ENCODE measurements at places on chromosomes 1 and 21. TPM values are rescaled to one million over a fixed set of nuclear protein-coding genes. Genes with fewer than 3 reads are reported as not detected.
A peak's percentile ranks its signal among the peaks of the same experiment; 100 is the strongest.

DNA sequence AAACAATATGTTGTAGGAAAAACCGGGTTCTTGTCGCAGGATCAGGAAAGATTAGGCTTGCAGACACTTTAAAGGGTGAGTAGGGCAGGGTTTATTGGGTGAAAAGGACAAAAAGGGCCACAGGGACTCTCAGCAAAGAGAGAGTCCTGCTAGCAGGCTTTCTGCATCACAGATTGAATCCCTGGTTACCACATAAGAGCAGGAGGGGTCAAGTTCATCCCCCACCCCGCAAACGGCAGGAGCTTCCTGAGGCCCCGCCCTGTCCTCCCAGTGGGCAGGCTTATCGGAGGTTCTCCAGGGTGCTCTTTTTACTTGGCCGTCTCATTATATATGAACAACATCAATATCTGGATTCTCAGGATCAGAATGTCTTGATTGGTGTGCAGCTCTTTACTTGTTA lies 47.7 kb downstream of the SYCP1 start:
- DNase-seq, result no peak

DNA sequence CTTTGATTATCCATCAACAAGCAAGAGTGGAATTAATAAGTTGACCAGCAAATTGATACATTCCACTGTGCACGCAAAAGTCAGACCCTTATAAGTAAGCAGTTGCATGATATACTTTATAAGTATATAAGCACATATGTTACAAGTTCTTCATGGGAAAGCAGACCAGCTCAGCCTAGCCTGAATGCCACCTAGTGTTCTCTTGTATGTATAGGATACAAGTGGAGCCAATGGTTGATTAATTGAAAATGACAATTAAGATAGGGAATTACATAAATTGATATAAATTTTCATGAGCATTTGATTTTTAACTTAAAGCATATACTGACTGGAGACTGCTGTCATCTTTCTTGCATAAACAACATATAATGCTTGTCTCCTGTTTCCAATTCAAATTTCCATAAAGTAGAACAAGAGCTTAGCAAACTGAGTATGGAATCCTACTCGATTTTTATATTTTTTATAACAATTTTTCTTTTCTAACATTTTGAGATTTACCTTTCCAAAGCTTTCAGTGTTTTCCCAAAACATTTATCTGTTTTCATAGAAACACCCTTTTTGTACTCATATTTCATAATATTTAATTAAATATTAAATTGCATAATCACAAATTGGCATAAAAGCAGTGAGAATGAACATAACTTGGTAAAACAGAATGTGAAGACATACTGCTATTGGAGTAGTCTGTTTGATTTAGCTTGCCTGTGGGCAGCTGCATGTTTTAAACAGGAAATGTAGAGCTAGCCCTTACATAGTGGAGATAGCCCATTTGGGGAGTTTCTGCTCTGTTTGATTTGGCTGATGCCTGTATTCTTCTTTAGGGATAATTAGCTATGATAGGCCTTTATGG lies 62.8 kb downstream of the MAGI3 start:
- DNase-seq, result no peak

HSPG2 gene
- 116 TPM for total RNA-seq

GRCh38 chr21:36738489-36739126 lies 39.7 kb downstream of the SIM2 start:
- no peak for DNase-seq

DNA sequence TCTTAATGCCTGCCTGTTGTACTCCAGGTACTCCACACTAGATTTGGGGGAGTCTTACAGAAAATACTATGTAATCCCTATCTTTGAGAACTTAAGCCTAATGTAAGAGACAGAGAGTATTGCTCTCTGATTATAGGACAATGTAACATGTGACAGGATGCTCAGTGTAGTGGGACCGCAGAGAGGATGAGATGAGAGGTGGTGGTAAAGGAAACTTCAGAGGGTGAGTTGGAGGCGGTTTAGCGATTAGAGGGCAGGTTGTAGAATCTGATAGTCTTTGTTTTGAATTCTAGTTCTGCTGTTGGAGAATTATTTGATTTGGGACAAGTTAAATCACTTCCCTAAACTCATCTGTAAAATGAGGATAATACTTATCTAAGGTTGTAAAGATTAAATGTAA lies 5.4 kb downstream of the SOAT1 start:
- DNase-seq, result no peak

GRCh38 chr1:4317207-4317606 lies 337.2 kb upstream of the AJAP1 start:
- DNase-seq, result no peak

KRTAP13-2 gene
- not detected for total RNA-seq

DNA sequence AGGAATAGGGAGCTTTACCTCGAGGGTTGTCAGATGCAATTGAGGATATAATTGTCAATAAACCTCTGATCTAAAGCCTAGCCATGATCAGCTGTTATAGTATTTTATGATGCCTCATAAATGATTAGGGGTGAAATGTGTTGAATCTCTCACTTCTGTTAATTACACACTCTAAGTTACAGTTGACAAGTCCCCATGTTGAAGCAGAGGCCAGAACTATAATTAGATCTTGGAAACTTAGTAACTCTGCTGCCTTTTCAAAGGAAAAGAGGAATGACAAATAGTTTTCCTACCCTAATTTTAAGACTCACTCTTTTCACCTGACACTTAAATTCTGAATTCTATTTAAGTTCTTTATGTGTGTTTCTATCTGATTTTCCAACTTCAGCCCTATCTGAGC lies 33.8 kb downstream of the CCSAP start:
- DNase-seq, result no peak

F3 gene
- total RNA-seq, result 112 TPM

DNA sequence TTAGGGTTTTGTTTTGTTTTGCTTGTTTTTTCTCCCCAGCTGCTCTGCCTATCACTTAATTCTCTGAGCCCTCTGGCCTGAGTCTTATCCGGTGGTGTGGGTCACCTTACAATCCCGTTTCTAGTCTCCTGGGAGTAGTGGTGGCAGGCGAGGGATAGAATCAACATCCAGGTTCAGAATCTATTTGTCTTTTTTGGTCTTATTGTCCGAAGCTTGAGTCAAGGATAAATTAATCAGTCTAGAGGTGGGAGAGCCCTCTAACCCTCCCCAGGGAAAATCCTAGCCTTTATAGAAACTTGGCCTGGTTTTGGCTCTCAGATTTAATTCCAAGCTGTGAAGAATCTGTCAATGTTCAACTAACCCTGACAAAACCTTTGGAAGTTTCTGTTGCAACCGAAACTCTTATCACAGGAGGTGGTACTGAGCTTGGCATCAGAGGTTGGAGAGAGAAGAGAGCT lies 246.3 kb downstream of the FGGY start:
- no peak for DNase-seq

DNA sequence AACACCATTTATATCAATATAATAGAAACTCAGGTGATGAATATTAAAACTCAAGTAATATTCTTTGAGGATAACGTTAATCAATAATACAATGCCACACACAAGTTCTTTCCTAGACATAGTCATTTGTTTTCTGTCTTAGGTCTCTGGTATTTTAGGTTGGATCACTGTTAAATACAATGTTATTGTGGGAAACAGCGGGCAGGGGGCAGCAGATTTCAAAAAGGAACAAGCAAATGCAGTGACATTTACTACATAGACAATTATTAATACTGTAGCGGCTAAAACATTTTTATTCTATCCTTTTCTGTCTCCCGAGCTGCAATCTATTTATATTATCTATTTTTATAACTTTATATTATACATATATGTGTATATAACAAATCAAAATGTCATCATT lies 186.4 kb upstream of the ZNHIT6 start:
- peak; percentile 21 for DNase-seq

- no peak for DNase-seq
Measured at GRCh38 chr1:111723871-111724270, 15.3 kb downstream of the INKA2 start.

PRR9 gene
- total RNA-seq, result 1.3 TPM

GBP7 gene
- not detected for total RNA-seq

- no peak for DNase-seq
Measured at GRCh38 chr1:162357681-162358266, 18.9 kb downstream of the SPATA46 start.

ETV3 gene
- 28.8 TPM for total RNA-seq

GRCh38 chr1:7510389-7510931 lies 260.6 kb upstream of the VAMP3 start:
- no peak for DNase-seq

SPATA6 gene
- 38.4 TPM for total RNA-seq

DNA sequence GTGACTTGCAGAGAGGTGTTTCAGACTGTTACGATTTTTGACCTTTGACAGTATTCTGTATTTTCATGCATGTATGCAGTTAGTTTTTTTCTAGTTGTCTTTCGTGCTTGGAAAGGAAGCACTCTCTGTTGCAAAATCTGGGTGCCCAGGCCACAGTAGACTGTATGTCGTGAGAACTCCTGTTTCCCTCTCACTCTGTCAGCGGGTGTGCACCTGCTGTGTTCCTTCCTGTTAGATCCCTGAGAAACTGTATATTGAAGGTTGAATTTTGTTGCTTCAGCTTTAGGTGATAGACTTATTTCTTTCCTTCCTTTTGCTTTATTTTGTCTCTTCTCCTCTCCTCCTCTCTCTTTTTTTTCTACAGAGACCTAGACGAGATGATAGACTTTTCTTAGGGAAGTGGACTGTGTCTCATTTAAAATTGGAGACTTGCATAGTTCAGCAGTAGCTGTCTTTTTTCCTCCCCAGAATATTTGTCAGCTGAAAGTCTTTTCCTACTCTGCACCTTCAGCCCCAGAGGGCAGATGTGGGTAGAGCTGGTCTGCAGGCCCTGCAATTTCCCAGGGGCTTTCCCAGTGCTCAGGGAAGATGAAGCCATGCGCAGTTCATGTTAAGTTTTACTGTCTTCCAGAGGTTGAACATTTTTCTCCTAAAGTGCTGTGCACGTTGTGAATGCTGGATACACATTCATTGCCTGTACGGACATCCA lies 1.4 kb downstream of the TRAPPC10 start:
- no peak for DNase-seq

STUM gene
- 0.80 TPM for total RNA-seq

GRCh38 chr1:179728271-179728670 lies 14.8 kb upstream of the FAM163A start:
- no peak for DNase-seq

- peak; percentile 82 for DNase-seq
Measured at GRCh38 chr21:32412162-32413014, at the start of gene EVA1C. TSS of gene EVA1C (plus strand) at chr21:32412706. CDS start at chr21:32412854, 148 bp downstream.

- no peak for DNase-seq
Measured at GRCh38 chr1:174243451-174244000, 84.2 kb downstream of the RABGAP1L start.

- DNase-seq, result no peak
Measured at GRCh38 chr1:24776821-24777220, 31.6 kb downstream of the CLIC4 start.

DNA sequence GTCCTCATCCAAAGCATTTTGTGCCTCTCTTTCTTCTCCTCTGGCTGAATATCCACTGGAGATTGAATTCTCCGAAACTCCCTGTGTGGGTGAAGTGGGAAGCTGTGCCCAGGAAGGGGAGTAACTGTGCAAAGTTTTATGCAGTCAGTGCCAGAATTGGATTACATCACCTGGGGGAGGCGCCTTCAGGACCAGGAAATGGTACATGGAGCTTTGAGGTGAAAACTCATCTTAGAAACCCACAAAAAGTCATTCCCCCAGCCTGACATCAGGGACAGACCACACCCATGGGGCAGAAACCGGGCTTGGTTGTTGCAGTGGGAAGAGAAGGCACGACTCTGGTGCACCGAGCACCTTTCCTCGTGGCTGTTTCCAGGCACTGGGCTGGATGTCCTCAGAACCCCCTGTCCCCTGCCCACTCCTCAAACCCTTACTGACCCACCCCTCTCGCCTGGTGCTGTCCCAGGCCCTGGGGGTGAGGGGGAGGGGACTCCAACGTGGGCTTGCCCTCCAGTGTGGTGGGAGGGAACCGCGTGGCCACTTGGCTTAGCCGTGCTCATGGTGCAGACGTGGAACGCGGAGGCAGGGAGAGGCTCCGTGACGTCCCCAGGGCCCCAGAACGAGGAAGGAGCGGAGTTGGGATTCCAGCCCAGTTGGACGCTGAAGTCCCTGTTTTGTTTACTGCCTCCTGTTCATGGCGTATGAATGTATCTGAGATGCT lies 15.7 kb downstream of the TFF3 start:
- DNase-seq, result no peak

GJA5 gene
- total RNA-seq, result 2.5 TPM

GRCh38 chr21:32163386-32163785 lies 115.5 kb downstream of the MIS18A start:
- no peak for DNase-seq

C1orf94 gene
- total RNA-seq, result not detected

DNA sequence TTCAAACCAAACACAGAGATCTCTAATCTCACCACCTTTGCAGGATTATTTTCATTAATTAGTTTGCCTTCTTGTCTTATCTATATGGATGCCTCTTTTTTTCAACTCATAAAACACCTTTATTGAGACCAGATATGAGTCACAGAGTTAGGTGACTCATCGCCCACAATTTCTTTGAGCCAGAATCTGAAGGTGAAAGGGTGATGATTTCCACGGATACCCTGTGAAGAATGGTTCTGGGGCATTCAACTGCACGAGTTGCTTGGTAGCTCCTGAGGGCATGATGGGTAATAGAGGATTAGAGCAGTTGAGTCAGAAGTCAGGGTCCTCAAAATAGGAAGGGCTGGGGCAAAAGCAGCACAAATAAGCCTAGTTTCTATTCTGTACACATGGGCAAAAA lies 128.2 kb downstream of the TBX19 start:
- DNase-seq, result no peak

NUP210L gene
- total RNA-seq, result 0.07 TPM

SPRR1A gene
- total RNA-seq, result not detected

SUSD4 gene
- 80.5 TPM for total RNA-seq

ITGB2 gene
- total RNA-seq, result 46.2 TPM

PRKAA2 gene
- total RNA-seq, result 3.3 TPM

DNA sequence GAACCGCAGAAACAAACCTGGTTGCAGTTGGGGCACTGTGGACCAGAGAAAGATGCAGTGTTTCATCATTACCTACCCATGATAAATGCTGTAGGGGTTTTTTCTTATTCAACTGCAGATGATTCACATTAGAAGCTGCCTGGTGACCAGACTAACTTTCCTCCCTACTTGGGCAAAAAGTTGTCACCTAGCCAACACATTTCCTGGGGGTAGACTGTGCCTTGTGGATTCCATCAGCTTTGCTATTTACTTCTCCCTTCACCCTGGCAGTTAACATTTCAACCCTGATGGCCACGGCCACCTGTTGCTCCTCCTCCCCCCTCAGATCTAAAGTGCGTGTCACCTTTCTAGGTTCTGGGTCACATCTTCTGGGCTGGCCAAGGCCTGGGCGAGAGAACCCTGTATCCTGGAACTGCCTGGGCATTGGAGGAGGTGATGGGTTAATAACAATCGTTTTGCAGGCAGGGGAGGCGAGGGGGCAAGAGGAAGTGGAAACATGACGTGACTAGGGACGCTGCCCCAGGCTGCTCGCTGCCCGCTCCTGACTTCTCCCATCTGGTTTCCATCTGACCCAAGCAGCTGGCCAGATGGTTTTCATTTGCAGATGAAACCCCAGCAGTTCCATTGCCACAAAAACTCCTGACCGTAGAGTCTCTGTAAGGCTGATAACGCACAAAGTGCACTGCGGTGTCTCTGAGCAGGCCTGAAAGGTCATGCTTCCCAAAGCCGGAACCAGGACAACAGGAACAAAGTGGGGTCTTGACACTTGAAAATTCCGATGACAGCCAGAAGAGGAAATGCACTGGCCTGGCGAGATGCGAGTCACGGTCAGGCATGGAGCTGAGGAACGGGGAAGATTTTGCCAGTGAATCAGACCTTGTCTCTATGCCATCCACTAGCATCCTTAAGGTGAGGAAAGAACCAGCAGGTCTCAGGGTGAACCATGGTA lies 36.6 kb downstream of the CAPZB start:
- DNase-seq, result peak; percentile 58

OR2G6 gene
- total RNA-seq, result not detected

Data from ovary (tissue), 10 donors.